NCI-H1105 treated with DMSO at 0.1 percent for 48 hours (cell line): ENCODE measurements at places on chromosomes 2 and 18.

GRCh38 chr2:164384434-164384833 is 236.8 kb downstream of the GRB14 start:
- no peak for DNase-seq

DNA sequence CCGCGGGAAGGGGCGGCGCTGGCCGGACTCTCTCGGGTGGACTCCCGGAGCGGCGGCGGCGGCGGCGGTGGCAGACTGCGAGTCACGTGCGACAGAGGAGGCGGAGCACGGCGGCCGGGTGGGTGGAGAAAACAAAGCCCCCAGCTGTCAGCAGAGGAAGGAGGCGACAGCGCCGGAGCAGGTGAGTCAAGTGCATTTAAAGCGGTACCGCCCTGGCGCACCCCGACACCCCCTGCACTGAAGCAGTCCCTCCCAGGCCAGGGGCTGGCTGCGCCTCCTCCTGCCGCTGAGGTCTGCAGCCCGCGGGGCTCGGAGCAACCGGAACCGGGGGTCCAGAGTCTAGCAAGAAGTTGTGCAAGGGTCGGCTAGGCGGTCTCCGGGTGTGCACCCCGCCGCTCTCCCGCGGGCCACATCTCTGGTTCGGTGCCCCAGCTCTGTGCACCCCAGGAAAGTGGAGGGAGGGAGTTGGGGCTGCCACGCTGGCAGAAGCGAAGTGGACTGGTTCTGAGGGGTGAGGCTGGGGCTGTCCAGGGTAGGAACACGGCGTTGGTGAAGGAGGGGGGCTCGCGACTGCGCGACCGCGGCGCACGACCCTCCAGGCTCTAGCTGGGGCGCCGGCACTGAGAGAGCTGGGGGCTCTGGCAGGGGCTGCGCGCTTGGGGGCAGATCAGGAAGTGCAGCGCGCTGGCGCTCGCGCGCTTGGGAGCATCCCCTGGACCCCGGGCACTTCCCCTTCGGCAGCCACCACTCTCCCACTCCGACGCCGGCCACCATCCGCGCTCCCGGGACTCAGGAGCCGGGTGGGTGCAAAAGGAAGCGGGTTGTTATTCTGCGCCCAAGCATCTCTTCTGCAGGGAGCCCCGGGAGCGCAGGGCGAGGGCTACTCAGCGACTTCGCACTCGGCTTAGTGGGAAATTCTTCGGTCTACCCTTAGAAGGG is 64.0 kb upstream of the MAPRE2 start:
- peak; percentile 81 for DNase-seq

GRCh38 chr18:79309614-79310358 is 85.9 kb upstream of the NFATC1 start:
- DNase-seq: no peak

DNA sequence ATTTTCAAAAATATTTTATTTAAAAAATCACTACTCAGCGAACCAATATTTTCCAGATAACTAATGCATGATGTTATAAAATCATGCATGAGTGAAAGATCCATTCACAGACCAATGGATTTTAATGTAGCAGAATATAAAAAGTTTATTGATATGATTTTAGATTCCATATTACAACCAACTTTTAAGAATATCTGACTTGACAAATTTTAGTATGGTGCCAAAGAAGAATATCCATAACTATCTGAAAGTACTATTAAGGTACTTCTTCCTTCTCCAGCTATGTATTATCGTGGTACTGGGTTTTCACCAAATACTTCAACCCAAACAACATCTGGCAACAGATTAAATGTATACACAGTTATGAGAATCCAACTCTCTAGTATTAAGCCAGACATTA is 99.9 kb upstream of the NOSTRIN start:
- no peak for DNase-seq

DNA sequence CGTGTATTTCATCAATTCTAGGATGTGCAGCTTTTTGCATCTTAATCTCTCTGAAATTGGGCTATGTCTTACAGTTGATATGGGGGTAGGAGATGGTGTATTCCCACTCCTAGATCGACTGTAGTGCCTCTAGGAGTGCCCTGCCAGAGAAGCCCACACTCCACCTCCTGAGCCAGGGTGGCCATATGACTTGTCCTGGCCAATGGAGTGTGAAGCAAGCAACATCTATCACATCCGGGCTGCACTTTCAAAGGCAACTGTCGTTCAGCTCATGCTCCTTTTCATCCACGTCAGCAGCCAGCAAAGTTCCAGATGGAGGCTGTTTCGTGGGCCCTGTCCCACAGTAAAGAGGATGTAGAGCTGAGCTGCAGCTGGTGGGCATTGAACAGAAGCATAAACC is 149.4 kb upstream of the SLC1A4 start:
- no peak for DNase-seq

- DNase-seq: no peak
Observed at GRCh38 chr2:14408695-14409094, 223.8 kb upstream of the LRATD1 start.

DNA sequence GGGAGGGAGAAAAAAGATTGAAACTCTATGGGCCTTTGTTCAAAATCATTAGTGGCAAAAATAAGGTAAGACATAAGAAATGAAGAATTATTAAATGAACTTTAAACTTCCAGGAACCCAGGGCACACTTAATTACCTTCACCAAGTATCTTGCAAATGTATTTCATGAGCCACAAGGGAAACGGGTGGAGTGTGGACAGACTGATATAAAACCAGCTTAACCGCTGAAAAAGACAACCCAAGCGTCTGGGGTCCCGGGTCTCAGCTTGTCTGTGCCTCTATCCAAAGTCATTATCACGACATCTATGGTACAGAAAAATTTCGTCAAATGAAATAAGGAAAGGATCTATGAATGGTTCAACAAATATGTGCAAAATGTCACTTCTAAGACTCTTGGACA is 13.9 kb upstream of the MBOAT2 start:
- DNase-seq: no peak

GRCh38 chr2:220847589-220847988 is 724.5 kb downstream of the EPHA4 start:
- no peak for DNase-seq

DNA sequence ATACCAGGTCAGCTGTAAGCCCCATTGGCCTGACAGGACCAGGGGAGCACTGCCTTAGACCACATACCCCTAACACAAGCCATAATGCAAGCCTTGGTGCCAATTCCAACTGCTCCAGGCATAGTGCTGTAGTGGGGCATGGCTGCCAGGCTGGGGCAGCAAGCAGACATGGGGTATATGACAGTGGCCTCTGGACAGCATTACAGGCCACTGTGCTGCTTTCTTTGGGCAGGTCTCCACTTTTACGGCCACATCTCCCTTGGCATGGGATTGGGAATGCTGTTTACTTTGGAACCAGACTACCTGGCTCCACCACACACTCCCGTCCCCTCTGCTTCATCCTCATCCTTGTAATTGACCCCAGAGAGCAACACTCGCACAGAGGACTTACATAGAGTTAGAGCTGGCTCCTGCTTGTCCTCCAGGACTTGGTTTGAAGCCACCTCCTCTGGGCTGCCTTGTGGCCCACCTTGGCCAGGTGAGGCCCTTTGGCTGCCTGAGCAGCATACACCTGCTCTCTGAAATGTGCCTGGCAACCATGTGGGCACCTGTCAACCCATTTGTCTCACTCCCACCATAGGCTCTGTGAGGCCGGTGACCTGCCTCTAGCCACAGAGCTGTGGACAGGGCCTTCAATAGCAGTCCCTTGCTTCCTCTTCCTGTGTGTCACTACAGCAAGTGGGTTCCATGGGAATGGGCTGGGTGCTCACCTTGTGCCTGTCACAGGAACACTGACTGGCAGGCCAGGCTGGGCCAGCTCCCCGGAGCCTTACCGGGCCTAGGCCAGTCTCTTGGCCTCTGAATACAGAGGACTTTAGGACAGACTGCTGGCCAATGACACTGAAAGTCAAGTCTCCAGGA is 262.6 kb upstream of the HS6ST1 start:
- DNase-seq: no peak

- DNase-seq: no peak
Observed at GRCh38 chr2:137975280-137976271, 11.3 kb downstream of the HNMT start.

DNA sequence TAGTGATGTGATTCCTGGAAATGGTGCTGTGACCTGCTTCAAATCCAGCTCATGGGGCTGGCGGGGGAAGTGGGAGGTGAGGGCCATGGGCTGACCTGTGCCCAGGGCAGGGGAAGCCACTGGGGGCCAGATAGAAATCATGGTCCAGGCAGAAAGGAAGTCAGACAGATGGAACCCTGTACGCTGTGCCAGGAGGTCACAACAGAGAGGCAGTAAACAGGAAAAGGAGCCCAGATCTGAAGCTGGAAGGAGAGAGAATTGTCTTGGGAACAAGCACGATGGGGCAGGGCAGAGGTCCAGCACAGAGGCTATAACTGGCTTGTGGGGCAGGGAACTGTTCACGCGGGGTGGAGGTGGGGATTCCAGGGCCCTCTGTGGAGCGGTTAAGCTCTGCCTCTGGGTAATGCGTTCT is 76.0 kb downstream of the RNF144A start:
- DNase-seq: no peak

DNA sequence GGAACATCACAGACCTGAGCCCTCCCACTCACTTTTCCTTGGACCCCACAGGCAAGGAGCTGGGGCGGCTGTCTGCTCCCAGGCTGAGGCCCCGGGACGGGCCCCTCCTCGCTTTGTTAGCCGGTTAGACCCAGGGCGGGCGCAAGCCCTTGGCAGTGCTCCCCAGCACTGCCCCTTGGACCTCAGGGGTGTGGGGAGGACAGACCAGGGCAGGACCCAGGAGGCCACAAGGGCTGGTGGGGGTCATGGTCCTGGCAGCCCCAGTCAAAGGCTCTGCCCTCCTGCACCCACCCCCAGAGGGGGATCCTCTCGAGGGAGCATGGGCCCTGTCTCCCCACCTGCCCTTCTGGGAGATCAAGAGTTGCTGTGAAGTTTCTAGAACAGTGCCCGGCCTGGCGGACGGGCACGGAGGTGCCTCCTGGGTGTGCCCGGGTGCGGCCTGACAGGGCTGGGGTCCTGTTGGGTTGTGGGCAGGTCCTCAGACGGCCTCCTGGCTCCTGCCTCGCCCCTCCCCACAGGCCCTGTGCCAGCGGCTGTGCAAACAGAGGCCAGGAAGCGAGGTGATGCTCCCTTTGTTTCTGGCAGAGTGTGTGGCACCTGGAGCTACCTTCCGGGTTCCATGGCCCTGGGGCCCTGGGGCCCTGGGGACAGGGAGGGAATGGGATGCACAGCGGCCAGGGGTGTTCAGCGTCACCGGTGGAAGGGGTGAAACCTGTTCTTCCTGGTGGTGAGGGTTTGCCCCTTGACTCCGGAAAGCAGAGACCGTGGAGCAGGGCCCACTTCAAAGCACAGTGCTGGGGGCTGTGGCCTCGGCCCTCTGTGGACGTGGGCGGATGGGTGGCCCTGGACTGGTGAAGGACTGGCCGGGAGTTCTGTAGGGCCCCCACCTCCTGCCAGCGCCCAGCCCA is 2.9 kb upstream of the GAL3ST2 start:
- no peak for DNase-seq

GRCh38 chr18:36420826-36421225 is 123.3 kb downstream of the FHOD3 start:
- DNase-seq: no peak

DNA sequence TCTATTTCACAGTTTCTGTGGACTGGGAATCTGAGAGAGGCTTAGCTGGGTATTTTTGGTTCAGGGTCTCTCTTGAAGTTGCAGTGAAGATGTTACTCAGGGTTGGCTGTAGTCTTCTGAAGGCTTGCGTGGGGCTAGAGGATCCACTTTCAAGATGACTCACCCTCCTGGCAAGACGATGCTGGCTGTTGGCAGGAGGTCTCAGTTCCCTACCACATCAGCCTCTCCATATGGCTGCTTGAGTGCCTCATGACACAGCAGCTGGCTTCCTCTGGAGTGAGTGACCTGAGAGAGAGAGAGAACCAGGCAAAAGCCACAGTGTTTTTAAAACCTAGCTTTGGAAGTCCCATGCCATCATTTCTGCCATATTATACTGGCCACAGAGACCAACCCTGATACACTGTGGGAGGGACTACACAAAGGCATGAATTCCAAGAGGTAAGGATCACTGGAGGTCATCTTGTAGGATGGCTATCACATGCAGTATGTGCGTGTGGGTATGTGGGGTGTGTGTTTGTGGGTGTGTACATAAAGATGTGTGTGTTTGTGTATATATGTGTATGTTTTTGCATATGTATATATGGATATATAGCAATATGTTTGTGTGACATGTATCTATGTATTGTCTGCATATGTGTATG is 25.1 kb downstream of the DNPEP start:
- DNase-seq: no peak

DNA sequence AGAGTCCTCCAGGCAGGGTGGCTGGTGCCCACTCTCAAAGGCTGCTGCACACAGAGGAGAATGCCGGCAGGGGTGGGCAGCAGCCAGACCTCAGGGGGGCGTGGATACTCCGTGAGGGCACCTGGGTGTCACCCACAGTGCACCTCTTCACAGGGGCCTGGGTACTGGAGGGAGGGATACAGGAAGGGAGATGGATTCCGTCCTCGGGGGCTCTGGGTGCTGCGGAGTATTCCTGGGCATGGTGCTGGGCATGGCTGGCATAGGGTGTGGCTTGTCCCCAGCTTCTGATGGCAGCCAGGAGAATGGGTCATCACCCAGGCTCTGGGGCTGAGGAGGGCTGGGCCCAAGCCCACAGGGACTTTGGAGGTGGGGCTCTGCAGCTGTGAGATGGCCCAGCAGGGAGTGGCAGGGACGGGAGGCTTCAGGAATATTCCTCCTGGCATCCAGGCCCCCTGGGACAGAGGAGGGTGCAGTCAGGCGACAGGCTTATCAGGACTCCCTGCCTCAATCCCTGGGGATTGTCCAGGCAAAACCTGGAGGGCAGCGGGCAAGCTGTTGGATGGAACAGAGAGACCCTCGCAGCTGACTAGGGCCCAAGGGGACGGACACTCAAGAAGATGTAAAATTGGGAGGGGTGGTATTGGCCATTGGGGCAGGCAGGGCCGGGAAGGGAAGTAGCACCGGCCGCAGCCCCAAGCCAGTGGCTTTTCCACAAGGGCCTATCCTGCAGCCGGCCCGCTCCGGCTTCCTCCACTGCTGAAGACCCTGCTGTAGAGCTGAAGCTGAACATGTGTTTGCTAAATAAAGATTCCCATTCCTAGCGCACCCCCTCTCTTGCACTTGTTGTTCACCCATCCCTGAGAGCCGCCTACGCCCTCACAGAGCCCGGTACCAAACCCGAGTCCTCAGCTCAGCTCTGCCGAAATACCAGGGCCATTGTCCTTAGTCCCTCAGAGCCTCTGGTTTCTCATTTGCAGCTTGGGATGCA is 5.7 kb upstream of the KLHL30 start:
- no peak for DNase-seq

DNA sequence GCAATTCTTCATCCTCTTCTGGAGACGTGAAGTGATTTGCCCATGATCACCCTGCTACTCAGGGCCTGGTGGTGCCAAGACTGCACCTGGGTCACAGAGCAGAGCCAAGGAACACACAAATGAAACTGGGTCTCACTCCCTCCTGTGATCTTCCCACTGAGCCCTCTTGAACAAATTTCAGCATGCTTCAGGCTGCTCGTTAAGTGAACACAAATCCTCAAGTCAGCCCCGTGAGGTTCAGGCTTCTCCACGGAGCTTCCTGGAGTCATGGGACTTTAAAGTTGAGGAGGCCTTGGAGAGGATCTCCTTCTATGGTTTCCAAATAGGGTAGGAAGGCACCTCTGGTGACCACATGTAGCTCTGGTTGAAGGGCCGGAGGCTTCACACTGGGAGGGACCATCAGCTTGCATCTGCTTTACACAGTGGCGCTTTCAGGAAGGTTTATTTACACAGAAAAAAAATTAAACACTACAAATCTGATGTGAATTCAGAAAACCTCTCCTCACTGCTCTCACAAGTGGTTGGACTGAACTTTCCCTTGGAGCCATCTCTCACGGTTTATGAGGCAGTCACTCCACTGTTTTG is 255.4 kb downstream of the LOXHD1 start:
- DNase-seq: no peak
